ENCODE measurements at places on chromosomes 3 and 15.

DNA sequence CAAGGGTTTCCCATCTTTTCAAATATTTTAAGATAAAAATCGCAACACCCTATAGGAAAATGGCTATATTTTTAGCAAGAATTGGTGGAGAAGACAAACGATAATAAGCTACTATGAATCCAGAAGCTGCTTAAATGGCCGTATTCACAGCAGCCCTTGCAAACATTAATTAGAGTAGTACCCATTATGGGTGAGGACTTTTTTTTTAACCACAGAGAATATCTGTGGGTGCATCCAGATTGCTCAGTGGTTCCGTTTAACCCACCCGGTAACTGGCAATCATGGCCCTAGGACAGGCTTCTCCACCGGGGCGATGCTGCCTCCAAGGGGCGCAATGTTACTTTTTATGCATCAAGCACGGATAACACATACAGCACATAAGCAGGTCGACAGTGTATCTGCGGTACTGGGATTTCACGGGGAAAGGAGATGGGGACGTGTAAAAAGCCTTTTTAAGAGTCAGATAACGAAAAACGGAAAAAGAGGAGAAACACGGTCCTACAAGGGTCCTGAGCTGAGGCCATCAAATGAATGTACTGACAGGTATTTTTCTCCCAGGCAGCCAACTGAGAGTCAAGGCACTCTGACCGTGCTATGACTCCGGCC is 968 bp upstream of the TMEM266 start:
- no peak for DNase-seq

DNA sequence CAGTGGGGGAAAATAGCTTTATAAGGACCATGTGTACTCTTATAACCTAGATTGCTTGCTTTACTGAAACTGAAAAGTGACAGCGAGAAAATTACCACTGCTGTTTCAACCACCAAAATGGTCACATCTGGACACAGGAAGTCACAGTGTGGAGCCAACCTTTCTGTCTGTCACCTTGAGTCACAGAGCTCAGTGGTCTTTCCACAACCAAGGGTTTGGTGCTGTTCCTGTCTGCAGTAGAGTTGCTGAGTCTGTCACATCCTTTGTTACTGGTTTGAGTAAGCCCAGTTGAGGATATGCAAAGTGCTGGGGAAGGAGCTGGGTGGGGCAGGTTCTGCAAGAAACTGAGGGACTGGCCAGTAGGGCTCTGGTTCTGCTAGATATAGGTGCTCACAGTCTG is 139.1 kb upstream of the EIF1B start:
- no peak for DNase-seq

GRCh38 chr3:138463724-138464490 is 29.5 kb downstream of the ESYT3 start:
- DNase-seq, result no peak

DNA sequence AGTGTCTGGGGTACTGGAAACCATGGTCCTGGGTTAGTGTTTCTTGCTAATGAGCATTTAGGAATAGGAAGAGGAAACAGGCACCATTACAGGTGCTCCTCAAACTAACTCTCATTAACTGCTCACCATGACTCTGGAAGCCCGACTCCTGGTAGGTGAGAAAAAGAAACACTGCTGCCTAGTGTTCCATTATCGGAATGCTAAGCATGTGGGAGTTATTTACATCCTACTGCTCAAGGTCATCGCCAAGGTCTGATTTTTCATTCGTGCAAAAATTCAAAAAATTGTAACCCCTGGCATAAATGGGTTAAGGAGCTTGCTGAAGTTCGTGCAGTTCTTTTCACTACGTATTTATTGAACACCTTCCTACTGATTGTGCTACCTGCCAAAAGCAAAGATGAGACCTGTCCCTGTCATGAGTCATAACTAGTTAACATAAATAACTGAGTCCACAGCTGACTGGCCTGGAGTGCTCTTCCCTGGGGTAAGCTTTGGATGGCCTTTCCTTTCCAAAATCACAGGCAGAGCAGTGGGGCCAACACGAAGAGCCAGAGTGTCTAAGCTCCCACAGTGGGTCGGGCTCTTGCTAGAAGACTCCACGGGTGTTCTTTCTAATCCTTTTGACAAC is 22.7 kb upstream of the PAQR5 start:
- no peak for DNase-seq

GRCh38 chr15:90782442-90782841 is 65.3 kb downstream of the BLM start:
- DNase-seq, result no peak

DNA sequence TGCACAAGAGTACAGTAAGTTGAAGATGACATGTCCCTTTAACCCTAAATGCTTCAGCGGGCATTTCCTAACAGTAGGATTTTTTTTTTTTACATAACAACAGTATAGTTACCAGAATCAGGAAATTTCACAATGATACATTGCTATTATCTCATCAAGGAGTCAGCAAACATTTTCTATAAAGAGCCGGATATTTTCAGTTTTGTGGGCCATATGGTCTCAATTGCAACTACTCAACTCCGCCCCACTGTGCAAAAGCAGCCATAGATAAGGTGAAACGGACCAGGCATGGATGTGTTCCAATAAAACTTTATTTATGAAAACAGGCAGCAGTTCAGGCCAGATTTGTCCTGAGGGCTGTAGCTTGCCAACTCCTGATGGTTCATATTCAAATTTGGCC is 130.6 kb downstream of the SMAD6 start:
- no peak for DNase-seq

Data from activated gamma-delta T cell treated with Interleukin-2 at 50 U/mL for 16 hours (primary cell).